ENCODE measurements at places on chromosomes 12 and 14. TPM values are rescaled to one million over a fixed set of nuclear protein-coding genes. Genes with fewer than 3 reads are reported as not detected.

SPRING1 gene
- 14.8 TPM for total RNA-seq

ANKS1B gene
- total RNA-seq: 12.1 TPM

PELI2 gene
- 13.4 TPM for total RNA-seq

CKAP4 gene
- 91.1 TPM for total RNA-seq

LPAR5 gene
- 11.6 TPM for total RNA-seq

EML5 gene
- 9.3 TPM for total RNA-seq

LAG3 gene
- 0.83 TPM for total RNA-seq

TBC1D30 gene
- total RNA-seq: 4.1 TPM

PLEKHG7 gene
- not detected for total RNA-seq

ALG10 gene
- total RNA-seq: 7.2 TPM

RBM19 gene
- 27.2 TPM for total RNA-seq

LRRC10 gene
- total RNA-seq: not detected

ARHGEF40 gene
- total RNA-seq: 116 TPM

RDH16 gene
- 0.32 TPM for total RNA-seq

STAT2 gene
- 96.5 TPM for total RNA-seq

LBHD2 gene
- not detected for total RNA-seq

RPL10L gene
- not detected for total RNA-seq

SRRM4 gene
- 0.11 TPM for total RNA-seq

C12orf42 gene
- not detected for total RNA-seq

KCNC2 gene
- total RNA-seq: not detected

SLC25A47 gene
- not detected for total RNA-seq

LRFN5 gene
- 6.7 TPM for total RNA-seq

All from adrenal gland (tissue), 19 donors.